Brain pericyte (primary cell): ENCODE measurements at places on chromosomes 1 and 21.

DNA sequence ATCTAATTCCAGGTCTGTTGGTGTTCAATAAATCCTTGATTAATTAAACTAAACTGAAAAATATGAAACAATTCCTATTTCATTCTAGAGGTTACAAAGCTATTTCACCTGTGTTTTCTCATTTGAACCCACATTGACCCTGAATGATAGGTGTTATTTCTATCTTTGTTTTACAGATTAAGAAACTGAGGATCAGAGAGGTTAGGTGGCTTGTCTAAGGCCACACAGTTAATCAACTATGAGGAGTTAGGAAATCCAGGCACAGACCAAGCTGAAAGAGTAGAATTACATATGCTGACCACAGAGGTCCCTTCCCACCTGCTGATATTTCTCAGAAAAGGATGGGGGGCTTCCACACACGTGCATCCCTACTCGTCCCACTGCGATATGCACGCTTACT is 487 bp downstream of the PIGR start:
- DNase-seq = no peak

DNA sequence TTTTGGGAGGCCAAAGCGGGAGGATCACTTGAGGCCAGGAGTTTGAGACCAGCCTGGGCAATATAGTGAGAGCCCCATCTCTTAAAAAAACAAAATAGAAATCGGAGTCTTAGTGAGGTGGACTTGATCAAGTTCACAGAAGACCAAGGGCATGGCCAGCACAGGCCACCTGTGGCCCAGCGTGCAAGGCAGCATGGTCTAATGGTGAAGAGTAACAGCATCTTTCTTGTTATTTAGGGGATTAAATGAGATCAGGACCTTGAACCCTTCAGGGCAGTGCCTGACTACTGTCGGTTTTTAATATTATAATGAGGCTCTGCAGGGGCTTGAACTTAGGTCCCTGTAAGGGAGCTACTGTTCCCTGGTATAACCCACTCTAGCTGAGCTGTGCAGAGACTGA is 38.5 kb downstream of the EIF2D start:
- DNase-seq = no peak

DNA sequence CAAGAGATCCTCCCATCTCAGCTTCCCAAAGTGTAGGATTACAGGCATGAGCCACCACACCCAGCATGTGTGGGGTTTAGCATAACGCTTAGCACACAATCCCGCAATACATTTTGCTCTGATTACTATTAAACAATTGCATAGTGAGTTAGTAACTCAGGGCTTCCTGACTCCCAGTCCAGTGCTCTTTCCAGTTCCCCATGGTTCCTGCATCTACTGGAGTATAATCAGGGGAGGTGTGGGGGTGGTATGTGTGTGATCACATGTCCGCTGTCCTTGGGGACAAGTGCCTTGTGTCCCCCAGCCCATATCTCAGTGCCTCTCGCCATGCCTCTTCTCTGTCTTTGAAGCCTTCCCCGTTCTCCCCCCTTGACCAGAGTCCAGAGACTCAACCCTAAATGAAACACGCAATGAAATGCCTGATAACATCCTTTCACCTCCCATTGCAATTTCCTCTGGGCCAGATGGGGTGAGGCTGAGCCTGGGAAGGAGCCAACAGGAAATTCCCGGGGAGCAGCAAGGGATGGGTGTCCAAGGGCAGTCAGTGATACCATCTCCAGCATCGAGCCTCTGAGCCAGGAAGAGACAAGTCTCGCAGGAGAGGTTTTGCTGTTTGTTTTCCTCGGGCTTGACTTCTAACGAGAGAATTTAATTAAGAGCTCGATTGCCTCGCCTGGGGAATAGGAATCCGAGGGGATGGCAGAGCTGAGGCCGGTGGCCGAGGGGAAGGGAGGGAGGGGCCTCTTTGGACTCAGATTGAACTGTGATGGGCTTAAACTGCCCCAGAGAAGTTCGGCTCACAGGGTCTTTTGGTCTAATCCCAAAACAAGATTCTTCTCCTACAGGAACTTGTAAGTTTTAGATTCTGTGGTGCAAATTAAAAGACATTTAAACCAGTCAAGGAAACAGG is 7.7 kb upstream of the HTR1D start:
- no peak for DNase-seq

- DNase-seq = no peak
Observed at GRCh38 chr1:165637427-165637826, 6.4 kb downstream of the MGST3 start.

- no peak for DNase-seq
Observed at GRCh38 chr1:115056395-115056798, 26.8 kb downstream of the TSHB start.

DNA sequence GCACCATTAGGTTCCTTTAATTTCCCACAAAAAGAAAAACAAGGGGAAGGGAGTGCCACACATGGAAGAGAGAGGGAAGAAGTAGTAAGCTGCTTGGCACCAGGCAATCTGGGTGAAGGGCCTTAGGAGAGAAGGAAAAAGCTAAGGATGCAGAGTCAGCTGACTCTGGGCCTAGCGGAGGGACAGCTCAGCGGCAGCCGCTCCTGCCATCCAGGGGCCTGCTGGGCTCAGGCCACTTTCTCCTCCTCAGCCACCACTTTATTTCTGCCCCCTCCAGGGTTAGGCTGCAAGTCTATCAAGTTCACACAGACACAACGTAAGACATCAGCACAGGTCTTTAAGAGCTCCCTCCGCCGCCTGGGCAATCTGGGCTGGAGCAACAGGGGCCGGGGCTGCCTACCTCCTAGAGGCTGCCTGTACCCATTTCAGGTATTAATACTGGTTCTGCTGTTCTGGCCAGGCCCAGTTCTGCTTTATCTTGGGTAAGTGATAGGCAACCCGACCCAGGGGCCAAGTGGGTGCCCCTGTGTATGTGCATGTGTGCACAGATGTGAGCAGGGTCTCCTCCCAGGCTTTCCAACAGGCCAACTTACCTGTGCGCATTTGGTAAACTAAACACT is 53.6 kb downstream of the SLC45A1 start:
- no peak for DNase-seq

- no peak for DNase-seq
Observed at GRCh38 chr1:209717818-209718217, 13.2 kb downstream of the HSD11B1 start.

DNA sequence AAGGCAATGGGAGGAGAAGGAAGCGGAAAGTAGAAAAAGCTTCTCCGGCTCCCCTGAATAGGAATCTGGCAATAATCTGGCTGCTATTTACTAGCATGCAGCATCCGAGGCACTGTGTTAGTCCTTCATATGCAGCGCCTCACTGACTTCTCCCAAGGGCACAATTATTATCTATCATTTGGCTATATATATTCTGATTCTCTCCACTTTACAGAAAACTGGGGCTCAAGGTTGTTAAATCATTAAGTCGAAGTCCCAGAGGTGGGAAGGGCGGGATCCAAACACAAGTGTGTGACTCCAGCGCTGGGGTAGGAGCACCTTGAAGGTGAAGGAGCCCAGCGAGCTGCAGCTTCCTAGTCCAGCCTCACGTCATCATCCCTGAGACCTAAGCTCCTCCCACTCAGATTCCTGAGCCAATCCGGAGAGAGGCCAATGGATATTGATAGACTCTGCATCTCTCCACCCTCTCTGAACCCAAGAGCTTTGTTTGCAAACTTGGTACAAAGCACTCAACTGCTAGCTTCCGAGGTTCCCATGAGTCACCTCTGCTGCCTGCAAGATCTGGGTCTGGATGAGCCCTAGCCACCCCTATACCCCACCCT is 16.6 kb upstream of the EYA3 start:
- no peak for DNase-seq

- no peak for DNase-seq
Observed at GRCh38 chr1:234950598-234950997, 178.0 kb downstream of the TOMM20 start.

DNA sequence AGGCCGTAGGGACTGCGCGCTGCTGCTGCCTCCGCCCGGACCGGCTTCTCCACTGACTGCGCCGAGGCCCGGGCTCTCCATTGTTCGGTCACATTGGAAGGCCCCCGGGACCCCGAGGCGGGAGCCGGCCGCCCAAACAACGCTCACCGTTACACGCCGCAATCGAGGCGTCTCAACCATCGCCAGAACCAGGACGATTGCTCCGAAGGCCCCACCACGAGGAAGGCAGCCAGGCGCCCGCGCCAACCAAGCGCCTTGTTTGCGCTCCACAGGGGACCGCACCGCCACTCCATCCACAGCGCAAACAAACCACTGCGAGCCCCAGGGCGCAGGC is 595 bp downstream of the GLUL start:
- DNase-seq = no peak

- no peak for DNase-seq
Observed at GRCh38 chr1:223739366-223740037, 27.2 kb downstream of the CAPN2 start.

GRCh38 chr1:54323324-54323739 is 82.9 kb downstream of the SSBP3 start:
- DNase-seq = no peak

DNA sequence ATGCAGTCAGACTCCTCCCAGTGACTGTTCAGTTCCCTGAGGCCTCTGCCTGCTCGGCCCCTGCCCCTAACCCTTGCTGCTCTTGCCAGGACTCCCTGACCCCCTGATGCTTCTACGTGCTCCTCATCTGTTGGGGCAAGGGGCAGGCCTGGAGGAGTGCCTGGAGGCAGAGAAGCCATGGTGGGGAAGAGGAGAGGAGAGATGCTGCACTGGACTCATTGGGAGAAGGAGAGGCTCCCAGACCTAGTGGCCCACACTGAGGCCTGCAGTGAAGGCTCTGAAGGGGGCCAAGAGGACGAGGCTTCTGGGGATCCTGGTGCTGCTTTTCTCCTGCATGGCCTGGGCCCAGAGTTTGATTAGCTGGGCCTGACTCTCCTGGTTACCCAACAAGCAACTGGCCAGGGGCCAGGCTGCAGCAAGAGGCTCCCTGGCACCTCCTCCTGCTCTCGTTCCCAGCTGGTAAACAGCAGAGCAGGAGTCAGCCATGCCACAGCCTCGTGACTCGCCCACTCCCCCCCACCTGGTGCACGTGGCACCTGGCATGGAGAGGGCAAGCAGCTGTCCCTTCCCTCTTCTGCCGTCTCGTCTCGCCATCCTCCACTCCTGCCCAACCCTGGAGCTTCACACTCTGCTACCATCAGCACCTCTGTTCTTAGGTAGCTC is 847 bp upstream of the RORC start:
- no peak for DNase-seq
